ENCODE measurements at places on chromosomes 13 and 19. TPM values are rescaled to one million over a fixed set of nuclear protein-coding genes. Genes with fewer than 3 reads are reported as not detected.

GRCh38 chr19:48192750-48193149 is 22.3 kb downstream of the ZSWIM9 start:
- no peak for DNase-seq

The ZNF726 gene
- total RNA-seq, result 4.9 TPM

The ANGPTL4 gene
- 9.0 TPM for total RNA-seq

The UNC13A gene
- 0.12 TPM for total RNA-seq

The LRRC63 gene
- 0.20 TPM for total RNA-seq

DNA sequence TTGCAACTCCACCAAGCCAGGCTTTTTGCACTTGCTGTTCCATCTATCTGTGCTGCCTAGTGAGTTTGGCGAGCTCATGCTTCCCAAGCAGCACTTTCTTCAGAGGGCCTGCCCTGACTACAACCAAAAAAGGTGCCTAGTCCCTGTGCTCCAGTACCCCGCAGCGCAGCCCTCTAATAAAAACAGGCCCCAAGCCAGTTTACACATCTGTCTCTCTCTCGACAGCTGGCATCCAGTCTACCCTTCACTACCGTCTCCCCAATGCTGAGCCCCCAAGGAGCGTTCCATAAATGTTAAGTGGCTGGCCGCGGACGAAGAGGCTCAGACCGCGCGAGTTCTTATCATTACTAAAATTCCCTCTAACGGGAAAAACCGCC is 512 bp downstream of the MED4 start:
- peak; percentile 3 for DNase-seq

The CGB2 gene
- not detected for total RNA-seq

Data from RPMI7951 (cell line).